ENCODE measurements at places on chromosomes 16 and 17. TPM values are rescaled to one million over a fixed set of nuclear protein-coding genes. Genes with fewer than 3 reads are reported as not detected.

NLRC5 gene
- total RNA-seq, result 13.7 TPM

KRT24 gene
- total RNA-seq, result not detected

IGF2BP1 gene
- 1.0 TPM for total RNA-seq

SCNN1B gene
- 2.0 TPM for total RNA-seq

TBC1D3I gene
- total RNA-seq, result 0.28 TPM

GLIS2 gene
- total RNA-seq, result 14.9 TPM

LRRC37A gene
- 1.9 TPM for total RNA-seq

RNF112 gene
- 0.42 TPM for total RNA-seq

EVPL gene
- 3.5 TPM for total RNA-seq

SLC5A11 gene
- 0.25 TPM for total RNA-seq

- no peaks in the 10 kb centered on the region for H3K4me1 ChIP-seq
- H3K27ac ChIP-seq, result no peak overlapping the region
- no peaks in the 10 kb centered on the region for H3K36me3 ChIP-seq
- no peaks in the 10 kb centered on the region for H3K27me3 ChIP-seq
These were observed 488.5 kb upstream of the SOX9 start for GRCh38 chr17:71632328-71632727.

DNA sequence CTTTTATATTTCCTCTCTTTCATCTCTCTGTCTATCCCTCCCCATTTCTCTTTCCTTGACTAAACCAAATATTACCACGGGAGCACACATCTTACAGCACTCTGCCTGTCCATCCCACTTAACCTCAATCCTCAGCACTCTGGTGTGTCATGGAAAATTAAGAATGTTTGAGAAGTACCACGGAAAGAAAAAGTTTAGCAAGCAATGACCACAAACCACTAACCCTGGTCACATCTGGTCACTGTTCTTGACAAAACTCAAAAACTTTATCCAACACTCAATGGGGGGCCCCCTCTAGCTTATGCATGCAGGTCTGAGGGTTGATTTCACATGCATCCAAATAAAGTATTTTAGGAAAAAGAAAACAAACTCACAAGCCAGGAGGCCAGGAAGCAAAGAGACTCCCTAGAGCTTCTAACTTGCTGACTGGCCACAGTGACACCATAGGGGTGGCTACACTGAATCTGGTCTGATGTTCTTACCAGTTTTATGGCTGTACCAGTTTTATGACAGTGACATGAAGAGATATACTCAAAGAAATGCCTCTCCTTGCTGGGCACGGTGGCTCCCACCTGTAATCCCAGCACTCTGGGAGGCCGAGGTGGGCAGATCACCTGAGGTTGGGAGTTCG, 229.2 kb downstream of the STX8 start:
- H3K4me1 ChIP-seq, result no peaks in the 10 kb centered on the region
- DNase-seq, result no peak
- no peaks in the 10 kb centered on the region for H3K27me3 ChIP-seq
- no peak overlapping the region for H3K27ac ChIP-seq
- H3K36me3 ChIP-seq, result no peaks in the 10 kb centered on the region

- H3K27me3 ChIP-seq, result no peaks in the 10 kb centered on the region
- H3K36me3 ChIP-seq, result no peaks in the 10 kb centered on the region
- no peaks in the 10 kb centered on the region for H3K4me1 ChIP-seq
- no peak overlapping the region for H3K4me3 ChIP-seq
- no peak overlapping the region for H3K27ac ChIP-seq
These were observed 25.5 kb upstream of the CDH1 start for GRCh38 chr16:68711421-68712139.

- no peaks in the 10 kb centered on the region for H3K36me3 ChIP-seq
- no peak overlapping the region for H3K4me3 ChIP-seq
- H3K27me3 ChIP-seq, result no peaks in the 10 kb centered on the region
- no peak overlapping the region for H3K27ac ChIP-seq
- H3K4me1 ChIP-seq, result no peaks in the 10 kb centered on the region
These were observed 18.9 kb upstream of the MYH10 start for GRCh38 chr17:8649157-8650118.

DNA sequence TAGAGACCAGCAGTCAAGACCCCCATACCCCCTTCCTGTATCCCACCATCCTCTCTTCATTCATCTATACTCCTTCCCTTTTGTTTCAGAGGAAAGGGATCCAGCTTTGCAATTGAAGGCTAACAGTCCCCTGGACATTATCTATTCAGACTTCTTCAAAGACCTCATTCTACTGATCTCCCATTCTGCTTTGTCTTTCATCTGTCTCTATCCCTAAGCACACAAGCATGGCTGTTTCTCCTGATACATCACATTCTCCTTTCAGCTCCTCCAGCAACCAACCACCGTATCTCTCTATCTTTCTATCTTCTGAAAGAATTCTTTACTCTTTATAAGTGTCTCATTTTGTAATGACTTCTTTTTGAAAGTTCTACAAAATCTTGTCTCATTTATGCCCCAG, 9.7 kb upstream of the ARHGAP17 start:
- no peak for DNase-seq
- no peaks in the 10 kb centered on the region for H3K36me3 ChIP-seq
- no peak overlapping the region for H3K27ac ChIP-seq
- H3K4me1 ChIP-seq, result no peaks in the 10 kb centered on the region

DNA sequence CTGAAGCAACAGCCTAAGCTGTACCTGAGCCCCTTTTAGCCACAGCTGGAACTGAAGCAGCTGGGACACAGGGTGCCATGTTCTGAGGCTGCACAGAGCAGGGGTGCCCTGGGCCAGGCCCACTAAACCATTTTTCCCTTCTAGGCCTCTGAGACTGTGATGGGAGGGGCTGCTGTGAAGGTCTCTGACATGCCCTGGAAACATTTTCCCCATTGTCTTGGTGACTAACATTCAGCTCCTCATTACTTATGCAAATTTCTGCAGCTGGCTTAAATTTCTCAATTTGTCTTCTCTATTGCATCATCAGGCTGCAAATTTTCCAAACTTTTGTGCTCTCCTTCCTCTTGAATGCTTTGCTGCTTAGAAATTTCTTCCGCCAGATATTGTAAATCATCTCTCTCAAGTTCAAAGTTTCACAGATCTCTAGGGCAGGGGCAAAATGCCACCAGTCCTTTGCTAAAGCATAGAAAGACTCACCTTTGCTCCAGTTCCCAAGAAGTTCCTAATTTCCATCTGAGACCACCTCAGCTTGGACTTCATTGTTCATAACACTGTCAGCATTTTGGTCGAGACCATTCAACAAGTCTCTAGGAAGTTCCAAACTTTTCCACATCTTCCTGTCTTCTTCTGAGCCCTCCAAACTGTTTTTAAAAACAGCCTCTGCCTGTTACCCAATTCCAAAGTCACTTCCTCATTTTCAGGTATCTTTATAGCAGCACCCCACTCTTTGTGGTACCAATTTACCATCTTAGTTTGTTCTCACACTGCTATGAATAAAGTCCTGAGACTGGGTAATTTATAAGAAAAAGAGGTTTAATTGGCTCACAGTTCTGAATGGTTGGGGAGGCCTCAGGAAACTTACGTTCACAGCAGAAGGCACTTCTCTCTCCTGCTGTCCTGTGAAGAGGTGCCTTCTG, 49.8 kb downstream of the TMEM100 start:
- no peak overlapping the region for H3K27ac ChIP-seq
- H3K4me3 ChIP-seq, result no peak overlapping the region
- DNase-seq, result no peak
- no peaks in the 10 kb centered on the region for H3K36me3 ChIP-seq

DNA sequence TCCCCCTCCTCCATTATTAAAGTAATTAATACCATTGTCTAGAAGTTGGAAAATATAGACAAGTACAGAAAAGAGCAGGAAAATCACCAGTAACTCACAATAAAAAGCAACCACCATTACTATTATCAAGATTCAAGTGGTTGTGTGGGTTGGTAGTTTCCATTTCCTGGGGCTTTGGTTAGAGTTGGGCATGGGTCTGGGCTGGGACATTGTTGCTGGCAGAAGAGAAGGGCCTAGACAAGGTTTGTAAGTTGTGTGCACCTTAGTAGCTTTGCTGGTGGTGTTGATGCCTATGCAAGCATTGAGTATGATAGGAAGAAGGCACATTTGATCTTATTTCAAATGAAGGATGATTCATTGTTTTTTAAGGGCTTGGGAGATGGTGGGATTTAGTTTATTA, 25.4 kb upstream of the NFATC3 start:
- H3K36me3 ChIP-seq, result no peaks in the 10 kb centered on the region
- no peaks in the 10 kb centered on the region for H3K27me3 ChIP-seq
- no peak for DNase-seq
- no peaks in the 10 kb centered on the region for H3K4me1 ChIP-seq
- H3K4me3 ChIP-seq, result no peak overlapping the region

GRCh38 chr16:81216114-81216513, 22.4 kb upstream of the BCO1 start:
- H3K27ac ChIP-seq, result no peak overlapping the region
- H3K4me3 ChIP-seq, result no peak overlapping the region
- H3K4me1 ChIP-seq, result no peaks in the 10 kb centered on the region
- no peaks in the 10 kb centered on the region for H3K36me3 ChIP-seq
- no peak for DNase-seq

DNA sequence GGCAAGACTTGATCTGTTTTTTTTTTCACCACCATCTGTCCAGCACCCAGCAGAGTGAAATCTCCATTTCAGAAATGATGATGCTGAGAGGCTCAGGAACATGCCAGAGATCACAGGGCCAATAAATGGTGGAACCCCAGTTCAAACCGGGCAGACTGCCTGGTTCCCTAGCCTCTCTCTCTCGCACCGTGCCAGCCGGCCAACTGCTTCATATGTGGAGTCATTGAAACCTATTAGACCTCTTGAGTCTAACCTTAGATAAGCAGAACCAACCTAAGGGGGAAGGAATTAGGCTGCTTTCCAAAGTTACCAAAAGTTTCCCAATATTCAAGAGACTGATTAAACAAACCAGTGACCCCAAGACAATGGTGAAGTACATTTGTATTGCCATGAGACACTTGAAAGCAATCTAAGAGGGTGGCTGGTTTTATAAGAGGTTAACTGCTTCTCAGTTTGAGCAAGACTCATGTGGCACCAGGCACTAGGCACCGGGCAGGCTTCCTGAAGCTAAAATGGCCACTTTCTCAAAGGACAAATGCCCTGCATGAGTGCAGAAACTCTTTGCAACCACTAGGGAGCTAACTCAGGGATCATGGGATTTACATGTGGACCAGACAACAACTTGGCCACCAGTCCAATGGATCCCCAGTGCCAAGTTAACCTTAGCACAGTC, 18.4 kb downstream of the TOX3 start:
- no peaks in the 10 kb centered on the region for H3K36me3 ChIP-seq
- H3K27ac ChIP-seq, result no peak overlapping the region
- no peak for DNase-seq
- H3K27me3 ChIP-seq, result no peaks in the 10 kb centered on the region
- H3K4me1 ChIP-seq, result no peaks in the 10 kb centered on the region

GRCh38 chr17:70138291-70138865, 31.0 kb upstream of the KCNJ2 start:
- no peak overlapping the region for H3K27ac ChIP-seq
- H3K4me1 ChIP-seq, result peaks cover 22% of the 10 kb centered on the region
- H3K4me3 ChIP-seq, result no peak overlapping the region
- no peaks in the 10 kb centered on the region for H3K27me3 ChIP-seq
- no peaks in the 10 kb centered on the region for H3K36me3 ChIP-seq
- no peak for DNase-seq

GRCh38 chr16:57335366-57335765, 23.2 kb upstream of the CCL22 start:
- H3K27me3 ChIP-seq, result no peaks in the 10 kb centered on the region
- H3K36me3 ChIP-seq, result no peaks in the 10 kb centered on the region
- no peak overlapping the region for H3K4me3 ChIP-seq
- H3K4me1 ChIP-seq, result no peaks in the 10 kb centered on the region

DNA sequence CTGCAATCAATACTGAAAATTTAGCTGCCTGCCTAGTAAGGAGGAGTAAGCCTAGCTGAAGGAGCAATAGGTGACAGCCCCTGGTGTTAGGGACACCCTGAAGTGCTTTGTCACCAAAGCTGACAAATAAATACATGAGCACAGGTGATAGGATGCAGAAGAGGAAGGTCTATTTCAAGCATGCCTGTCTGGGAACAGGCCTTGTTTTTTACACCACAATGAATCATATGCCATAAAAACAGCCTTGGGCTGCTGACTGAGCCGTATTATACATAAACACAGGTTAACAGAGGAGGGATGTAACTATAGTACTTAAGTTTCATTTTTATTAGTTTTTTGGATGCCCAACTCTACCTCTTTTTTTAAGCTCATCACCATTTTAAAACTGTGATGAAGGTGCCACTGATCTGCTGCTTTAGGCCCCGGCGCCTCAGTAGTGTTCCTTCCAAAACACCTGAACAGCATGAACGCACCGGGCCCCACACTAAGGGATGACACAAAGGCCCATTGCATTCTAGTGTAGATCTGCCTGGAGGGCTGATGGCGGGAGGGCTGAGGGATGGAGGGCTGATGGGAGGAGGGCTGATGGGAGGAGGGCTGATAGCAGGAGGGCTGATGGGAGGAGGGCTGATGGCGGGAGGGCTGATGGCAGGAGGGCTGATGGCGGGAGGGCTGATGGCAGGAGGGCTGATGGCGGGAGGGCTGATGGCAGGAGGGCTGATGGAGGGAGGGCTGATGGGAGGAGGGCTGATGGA, 150.3 kb downstream of the AATF start:
- H3K27ac ChIP-seq, result no peak overlapping the region
- H3K4me1 ChIP-seq, result no peaks in the 10 kb centered on the region
- no peak for DNase-seq

DNA sequence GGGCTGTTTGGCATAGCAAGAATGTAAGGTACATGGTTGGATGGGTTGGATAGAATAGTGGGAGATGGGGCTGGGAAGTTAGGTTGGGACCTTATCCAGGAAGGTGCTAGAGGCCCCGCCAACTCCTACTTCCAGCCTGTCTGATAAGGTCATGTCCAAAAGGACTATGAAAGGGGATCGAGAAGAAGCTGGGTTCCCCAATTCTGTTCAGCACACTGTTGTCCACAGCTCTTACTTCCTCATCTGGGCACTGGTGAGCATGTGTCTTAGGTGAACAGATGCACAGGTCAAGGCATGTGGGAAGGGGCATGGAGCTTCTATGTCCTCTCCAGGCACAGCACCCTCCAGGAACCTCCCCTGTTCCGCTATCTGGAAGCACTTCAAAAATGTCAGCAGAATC, 5.6 kb upstream of the ULK2 start:
- no peak overlapping the region for H3K4me3 ChIP-seq
- H3K36me3 ChIP-seq, result no peaks in the 10 kb centered on the region
- no peak for DNase-seq

GRCh38 chr17:9205520-9206409, 184.5 kb downstream of the NTN1 start:
- no peaks in the 10 kb centered on the region for H3K4me1 ChIP-seq
- no peaks in the 10 kb centered on the region for H3K36me3 ChIP-seq
- no peak overlapping the region for H3K4me3 ChIP-seq
- no peaks in the 10 kb centered on the region for H3K27me3 ChIP-seq
- no peak for DNase-seq
- no peak overlapping the region for H3K27ac ChIP-seq

GRCh38 chr17:16419929-16420271, 4.5 kb downstream of the TRPV2 start:
- H3K4me3 ChIP-seq, result no peak overlapping the region
- no peak for DNase-seq
- H3K27me3 ChIP-seq, result no peaks in the 10 kb centered on the region
- H3K27ac ChIP-seq, result no peak overlapping the region

Measured in pancreas (tissue), 10 donors.